Dermis microvascular lymphatic vessel endothelial cell (primary cell): ENCODE measurements at places on chromosomes 5 and 9. TPM values are rescaled to one million over a fixed set of nuclear protein-coding genes. Genes with fewer than 3 reads are reported as not detected.

Gene SH3GL2
- under 0.01 TPM in 1 of 2 replicates, not detected in the other for total RNA-seq

Gene BTNL8
- 0.13 TPM in 1 of 2 replicates, not detected in the other for total RNA-seq

Gene SSNA1
- total RNA-seq, result 90.5 and 93.1 TPM in 2 replicates

Gene GABRB2
- total RNA-seq, result not detected in 2 replicates

Gene SOX30
- total RNA-seq, result not detected in 2 replicates

Gene FBXL7
- total RNA-seq, result 8.6 and 28.2 TPM in 2 replicates

Gene TLX3
- total RNA-seq, result not detected in 2 replicates

Gene ECM2
- total RNA-seq, result not detected in 2 replicates

Gene FAM120AOS
- total RNA-seq, result 24.8 and 24.9 TPM in 2 replicates

Gene PAEP
- total RNA-seq, result not detected in 2 replicates

Gene PCDHB3
- total RNA-seq, result 0.26 and 1.1 TPM in 2 replicates
